ENCODE measurements at places on chromosomes 3 and 15. TPM values are rescaled to one million over a fixed set of nuclear protein-coding genes. Genes with fewer than 3 reads are reported as not detected.

The BCHE gene
- polyA plus RNA-seq: not detected

The DPP8 gene
- polyA plus RNA-seq: 43.6 TPM

The SMC4 gene
- 44.8 TPM for polyA plus RNA-seq

The RBMS3 gene
- polyA plus RNA-seq: 0.45 TPM

Data from naive B cell (primary cell).